GM18507 (cell line): ENCODE measurements at places on chromosomes 6 and 20.

- no peak for DNase-seq
Measured at GRCh38 chr20:23122796-23123655, 36.9 kb upstream of the CD93 start.

GRCh38 chr20:9999645-10000044 is 35.1 kb upstream of the ANKEF1 start:
- no peak for DNase-seq

- no peak for DNase-seq
Measured at GRCh38 chr6:44342489-44342888, at the start of gene SPATS1. Gene SPATS1, plus strand, starts transcription at chr6:44342650. Its CDS starts 446 bp downstream, at chr6:44343096.

DNA sequence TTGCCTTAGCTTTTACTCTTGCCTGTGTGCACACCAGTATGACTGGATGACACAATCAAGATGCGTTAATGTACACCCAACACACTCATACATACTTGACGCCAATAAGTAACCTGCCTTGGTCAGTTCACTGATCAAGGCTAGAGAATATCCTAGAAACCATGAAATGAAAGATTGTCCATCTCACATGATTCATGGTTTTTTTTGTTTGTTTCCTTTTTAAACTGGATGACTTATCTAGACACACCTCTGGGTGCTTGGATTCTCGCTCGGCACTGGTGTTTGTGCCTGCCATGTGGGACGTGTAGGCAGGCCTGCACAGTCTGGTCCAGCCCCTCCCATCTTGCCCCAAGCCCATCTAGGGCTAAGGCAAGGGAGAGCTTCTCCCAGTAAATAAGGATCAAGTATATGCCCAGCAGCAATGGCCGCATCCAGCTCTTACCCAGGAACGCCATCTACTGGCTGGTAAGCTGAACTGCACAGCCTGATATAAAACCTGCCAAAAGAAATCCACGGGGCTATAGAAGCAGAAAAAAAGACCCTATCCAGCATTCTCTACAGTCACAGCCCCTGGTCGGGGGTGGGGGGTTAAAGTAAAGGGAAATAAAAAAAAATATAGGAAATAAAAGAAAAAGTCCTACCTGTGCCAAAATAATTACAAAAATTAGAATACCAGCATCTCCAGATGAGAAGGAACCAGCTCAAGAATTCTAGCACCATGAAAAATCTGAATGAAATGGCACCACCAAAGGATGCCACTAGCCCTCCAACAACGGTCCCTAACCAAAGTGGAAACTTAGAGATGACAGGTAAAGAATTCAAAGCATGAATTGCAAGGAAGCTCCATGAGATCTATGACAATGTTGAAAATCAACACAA is 73.3 kb downstream of the OTOR start:
- no peak for DNase-seq

DNA sequence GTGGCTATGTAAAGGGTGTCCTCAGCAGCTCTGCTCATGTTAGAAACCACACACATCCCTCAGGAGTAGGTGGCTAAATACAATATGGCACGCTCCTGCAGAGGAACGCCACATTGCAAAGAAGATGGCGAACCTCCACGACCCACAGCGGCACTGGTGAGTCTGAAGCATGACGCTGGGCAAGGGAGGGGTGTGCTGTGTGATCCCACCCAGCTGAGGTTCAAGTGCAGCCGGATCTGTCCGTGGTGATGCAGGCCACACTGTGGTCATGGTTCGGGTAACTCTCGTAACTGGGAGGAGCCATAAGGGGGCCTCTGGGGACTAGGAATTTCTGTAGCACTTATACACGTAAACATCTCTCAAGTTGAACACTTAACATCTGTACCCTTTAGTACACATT is 23.4 kb upstream of the APMAP start:
- DNase-seq, result no peak

GRCh38 chr6:51963980-51964379 is 123.4 kb downstream of the PKHD1 start:
- DNase-seq, result no peak

DNA sequence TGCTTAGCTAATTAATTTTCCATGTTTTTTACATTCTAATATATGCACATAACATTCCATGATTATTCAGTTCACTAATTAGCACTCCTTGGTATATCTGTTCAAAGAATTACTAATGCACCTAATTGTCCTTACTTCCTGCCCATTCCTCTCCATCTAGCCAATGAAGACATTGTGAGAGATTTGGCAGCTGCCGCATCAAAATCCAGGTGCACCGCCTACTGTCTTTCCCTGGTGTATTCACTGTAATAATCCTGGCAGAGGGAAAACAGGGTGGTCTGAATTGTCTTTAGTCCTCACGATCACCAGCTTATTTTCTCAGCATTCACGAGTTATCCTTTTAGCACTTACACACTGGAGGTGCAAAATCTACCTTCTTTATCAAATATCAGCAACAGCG is 61.0 kb upstream of the SCGN start:
- DNase-seq, result no peak

DNA sequence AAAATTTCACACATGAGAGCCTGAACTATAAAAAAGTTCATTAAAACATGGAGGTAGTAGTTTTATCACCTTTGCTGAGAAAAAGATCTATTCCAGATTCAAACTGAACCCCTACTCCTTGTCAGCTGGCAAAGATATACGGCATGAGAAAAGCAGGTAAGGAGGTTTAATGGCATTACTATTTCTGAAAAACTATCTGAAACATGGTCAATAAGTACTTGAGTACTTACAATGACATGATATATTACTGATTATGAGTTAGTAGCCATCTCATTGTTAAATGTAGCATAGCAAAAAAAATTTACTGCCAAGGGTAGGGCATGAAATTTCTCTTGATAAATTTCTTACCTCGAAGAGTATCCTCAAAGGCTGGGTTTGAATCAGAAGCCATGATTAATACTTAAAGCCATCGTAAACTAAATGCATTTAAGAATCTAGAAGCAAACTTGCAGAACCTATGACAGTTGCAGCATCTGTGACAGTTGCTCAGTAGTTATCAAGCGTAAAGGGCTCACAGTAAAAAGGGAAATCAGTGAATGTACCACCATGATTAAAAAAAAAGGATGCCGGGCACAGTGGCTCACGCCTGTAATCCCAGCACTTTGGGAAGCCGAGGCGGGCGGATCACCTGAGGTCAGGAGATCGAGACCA is 8.7 kb downstream of the SLC17A5 start:
- DNase-seq, result no peak

GRCh38 chr6:164087211-164087610 is 672.7 kb downstream of the QKI start:
- no peak for DNase-seq

GRCh38 chr20:46117704-46118467 is at the start of gene CD40:
Gene CD40, plus strand, starts transcription at chr20:46118314. Its CDS starts 30 bp downstream, at chr20:46118344.
- peak; percentile 84 for DNase-seq

DNA sequence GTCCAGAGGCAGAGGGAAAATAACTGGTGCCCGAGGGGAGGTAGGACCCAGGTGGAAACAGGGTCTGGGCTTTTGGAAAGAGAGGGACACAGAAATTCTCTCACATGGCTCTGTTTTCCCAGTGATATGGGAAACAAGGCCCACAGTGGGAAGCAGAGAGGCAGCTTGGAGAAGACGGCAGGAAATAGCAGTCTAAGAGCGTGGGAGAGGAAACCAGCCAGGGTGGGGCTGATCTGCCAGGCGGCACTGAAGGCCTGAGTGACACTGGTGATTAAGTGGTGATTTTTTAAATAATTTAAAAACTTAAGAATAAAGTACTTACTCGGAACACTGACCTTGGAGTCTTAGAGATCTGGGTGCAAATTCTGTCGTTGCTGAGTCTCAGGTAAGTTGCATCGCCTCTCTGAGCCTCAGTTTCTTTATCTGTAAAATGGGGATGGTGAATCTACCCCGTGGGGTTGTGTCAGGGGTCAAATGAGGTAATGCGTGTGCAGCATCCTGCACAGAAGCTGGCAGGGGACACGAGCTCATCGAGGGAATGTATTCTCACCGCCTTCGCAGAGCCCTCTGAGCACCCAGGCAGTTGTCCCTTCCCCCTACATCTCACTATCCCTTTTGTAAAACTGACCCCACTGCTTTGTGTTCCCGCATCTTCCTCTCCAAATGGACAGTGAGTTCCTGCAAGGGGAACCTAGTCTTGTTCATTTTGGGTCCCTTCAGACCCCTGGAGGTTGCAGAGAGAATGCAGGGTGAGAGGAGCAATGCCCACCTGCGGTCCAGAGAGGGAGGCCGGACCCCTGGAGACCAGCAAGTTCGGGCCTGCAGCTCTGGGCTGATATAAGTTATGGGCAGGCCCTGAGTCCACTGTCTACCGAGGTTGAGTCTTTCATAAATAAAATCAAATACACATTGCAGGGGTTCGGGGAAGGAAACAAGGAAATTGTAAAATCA is 228.6 kb upstream of the PMEPA1 start:
- no peak for DNase-seq

DNA sequence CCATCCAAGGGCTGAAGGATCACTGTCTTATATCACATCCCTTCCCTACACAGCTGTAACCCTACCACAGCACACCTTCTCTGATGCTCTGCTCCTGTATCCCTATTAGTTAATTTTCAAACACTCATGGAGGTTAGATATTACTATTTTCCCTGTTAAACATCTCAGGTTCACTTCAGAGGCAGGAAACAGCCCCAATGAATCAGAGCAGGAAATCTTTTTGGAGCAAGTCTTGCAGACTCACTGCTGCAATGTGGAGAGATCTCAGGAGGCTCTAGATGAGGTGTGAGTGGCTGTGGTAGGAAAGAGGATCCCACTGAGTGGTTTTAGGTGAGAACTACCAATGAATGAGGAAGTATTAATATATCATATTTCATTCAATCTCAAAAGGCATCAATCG is 19.7 kb upstream of the HTR1B start:
- no peak for DNase-seq

DNA sequence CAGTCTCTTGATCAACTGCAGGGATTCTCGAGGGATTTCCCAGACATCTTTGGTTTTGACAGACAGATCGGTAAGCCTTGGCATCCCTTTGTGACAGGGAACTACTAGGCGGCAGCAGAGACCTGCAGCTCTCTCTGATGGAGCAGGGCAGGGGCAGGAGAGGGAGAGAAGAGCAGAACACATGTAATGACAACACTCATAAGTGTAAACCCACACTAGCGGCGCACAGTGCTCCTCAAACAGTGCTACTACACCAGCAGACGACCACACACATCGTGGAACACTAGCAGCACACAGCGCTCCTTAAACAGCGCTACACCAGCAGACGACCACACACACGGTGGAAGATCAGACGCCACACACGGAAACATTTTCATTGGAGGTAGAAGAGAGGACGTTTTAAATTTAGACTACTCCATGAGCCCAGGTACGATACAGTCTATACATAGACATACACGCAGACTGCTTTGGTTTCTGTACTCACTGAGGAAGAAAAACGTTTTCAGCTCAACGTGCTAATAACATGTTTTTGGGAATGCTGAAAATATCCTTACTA is 94.5 kb upstream of the TRAF3IP2 start:
- no peak for DNase-seq

GRCh38 chr6:144353871-144354314 is 68.8 kb downstream of the UTRN start:
- DNase-seq, result no peak

- no peak for DNase-seq
Measured at GRCh38 chr6:165881806-165882205, 218.8 kb upstream of the PDE10A start.

DNA sequence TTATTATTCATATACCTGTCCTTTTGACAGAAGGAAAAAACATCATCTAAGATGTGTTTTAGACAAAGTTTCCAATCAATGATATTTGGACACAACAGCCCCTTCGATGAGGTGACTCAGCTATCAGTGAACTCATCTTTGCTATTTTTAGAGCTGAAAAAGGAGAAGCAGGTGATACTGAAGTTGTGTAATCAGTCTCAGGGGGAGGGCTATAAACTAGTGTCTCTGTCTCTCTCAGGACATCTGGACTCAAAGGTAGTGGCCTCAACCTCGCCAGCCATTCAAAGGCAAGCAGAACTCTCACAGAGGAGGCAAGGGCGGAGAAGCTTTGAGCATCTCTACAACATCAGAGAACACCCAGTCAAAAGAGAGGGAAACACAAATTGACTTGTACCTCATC is 135.4 kb downstream of the BFSP1 start:
- no peak for DNase-seq

- no peak for DNase-seq
Measured at GRCh38 chr20:56955680-56956079, 310.8 kb downstream of the BMP7 start.

DNA sequence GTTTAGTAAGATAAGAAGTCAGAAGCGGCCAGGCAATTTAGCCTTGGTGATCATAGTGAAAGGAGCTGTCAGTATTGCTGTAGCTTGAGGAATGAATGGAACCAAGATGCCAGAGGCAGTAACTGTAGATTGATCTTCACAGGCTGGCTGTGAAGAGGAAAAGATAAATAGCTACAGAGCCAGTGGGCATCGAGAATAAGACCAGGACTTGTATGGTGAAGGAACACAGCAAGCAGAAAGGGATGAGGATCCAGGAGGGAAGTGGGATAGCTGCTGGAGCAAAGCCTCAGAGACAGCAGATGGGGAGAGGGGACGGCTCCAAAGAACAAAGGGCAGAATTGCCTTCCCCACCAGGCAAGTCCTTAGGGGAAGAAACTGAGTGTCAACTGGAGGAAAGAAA is 294.4 kb upstream of the PLN start:
- no peak for DNase-seq

DNA sequence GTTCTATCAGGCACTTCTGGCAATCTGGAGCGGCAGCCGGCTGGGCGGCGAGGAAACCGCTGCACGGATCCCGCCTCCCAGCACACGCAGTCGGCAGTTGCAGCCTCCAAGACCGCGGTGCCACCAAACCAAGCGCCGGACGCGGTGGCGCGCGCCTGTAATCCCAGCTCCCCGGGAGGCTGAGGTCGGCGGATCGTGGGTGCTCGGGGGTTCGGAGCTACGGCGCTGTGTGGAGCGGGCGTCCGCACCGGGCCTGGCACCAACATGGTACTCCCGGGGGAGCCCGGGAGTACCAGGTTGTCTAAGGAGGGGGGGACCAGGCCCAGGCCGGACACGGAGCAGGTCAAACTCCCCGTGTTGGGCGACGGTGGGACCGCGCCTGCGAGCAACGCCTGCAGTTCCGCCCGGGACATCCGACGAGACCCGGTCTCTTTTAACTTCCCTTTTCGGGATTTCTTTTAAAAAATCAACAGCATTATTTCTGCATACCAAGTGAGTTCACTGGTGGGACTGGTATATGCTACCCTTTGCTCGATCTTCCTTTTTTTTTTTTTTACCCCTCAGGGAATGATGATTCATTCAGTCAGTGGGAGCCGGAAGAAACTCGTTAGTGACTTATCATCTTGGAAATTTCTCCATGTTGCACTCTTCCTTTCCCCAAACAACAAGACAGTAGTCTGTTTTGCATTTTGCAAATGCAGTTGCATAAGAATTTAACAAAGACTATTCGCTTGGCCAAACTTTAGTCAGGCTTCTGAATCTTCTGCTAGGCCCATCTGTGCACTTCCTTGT is 27.6 kb downstream of the ZNF311 start:
- DNase-seq, result no peak
